ENCODE measurements at places on chromosomes 11 and 22.

GRCh38 chr11:35146074-35146521, 7.1 kb downstream of the CD44 start:
- DNase-seq: peak; percentile 82

DNA sequence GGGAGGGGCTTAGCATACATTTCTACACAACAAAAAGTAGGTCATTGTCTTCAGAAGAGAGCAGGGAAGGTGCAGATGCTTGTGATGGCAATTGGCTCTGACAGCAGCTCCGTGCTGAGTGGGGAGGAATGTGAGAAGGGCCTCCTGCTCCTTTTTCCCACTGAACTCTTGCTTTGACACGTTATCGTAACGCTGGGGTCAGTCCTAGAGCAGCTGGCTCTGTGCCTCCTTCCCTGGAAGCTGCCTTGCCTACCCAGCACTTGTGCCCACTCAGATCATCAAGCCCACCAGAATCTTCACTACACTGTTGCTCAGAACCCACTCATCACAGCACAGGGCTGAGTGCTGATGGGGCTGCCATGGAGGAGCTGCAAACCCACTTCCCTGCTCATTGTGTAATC, 14.9 kb upstream of the NAV2 start:
- no peak for DNase-seq

DNA sequence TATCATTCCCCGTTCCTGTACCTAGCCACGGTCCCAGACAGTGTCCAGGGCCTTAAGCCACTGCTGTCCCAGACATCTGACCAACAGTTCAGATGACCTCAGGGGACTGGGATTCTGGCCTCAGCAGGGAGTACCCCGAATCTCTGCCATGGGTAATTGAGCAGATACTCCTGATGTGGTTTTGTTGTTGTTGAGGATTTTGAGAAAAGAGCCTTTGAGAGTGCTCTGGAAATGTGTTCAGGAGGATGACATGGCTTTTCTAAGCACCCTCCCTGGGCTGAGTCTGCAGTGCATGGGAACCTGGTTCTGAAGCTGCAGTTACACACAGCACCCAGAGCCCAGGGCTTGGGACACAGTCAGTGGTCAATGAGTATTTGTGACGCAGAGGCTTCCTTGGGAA, 30.4 kb downstream of the ADAMTS15 start:
- no peak for DNase-seq

- no peak for DNase-seq
Measured at GRCh38 chr22:43446037-43446803, 34.4 kb downstream of the MPPED1 start.

- no peak for DNase-seq
Measured at GRCh38 chr11:69986440-69986787, 91.7 kb upstream of the ANO1 start.

- no peak for DNase-seq
Measured at GRCh38 chr22:37564111-37564711, 3.9 kb downstream of the CDC42EP1 start.
